ENCODE measurements at places on chromosomes 5 and 9.

DNA sequence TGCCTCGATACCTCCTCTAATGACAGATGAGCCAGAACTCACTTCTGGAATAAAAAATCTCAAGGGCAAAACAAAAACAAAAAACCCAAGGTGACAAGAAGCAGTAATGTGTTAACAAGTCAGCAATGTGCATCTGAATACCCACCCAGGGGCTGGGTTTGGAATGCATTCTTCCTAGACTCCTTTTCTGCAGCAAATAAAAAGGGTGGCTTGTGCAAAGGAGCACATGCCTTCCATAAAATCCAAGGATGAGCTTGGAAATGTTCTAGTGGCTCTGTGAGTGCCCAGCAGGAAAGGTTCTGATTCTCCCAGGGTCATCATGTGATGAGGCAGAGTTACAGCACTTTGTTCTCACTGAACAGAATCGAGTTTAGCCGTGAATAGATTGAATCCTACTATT is 599.9 kb downstream of the RAB3C start:
- DNase-seq: no peak

GRCh38 chr5:64973215-64973614 is 204.5 kb downstream of the CWC27 start:
- DNase-seq: no peak

DNA sequence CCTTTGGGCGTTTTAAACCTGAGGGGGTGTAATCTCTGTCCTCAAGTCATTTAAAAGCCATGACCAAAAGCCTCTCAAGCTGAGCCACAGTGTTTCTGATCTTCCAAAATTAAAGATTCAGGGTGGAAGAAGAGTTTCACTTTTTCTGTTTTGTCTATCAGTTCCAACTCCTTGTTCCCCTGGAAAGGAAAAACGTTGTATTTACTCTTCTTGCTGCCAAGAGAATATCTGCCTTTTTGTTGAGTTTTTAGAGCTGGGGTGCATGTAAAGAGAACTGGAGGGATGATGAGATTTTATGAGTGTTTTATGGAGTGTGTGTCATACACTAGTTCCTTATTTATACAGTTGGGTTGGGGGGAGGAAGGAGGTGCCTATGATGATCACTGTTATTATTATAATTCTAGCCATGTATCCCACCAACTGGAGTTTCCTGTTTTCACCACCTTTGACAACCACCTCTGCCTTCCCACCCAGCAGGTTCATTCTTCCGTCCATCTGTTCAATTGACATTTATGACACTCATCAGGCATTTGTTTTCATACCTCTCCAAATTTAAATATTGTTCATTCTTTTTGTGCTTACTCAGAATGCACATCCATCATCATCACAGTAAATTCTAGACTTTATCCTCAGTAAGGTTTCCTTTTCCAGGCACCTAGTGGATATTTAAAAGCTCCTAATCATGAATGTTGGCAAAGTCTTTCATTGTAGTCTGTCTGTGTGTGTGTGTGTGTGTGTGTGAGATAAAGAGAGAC is 97.9 kb upstream of the MPDZ start:
- DNase-seq: no peak

- DNase-seq: no peak
Measured at GRCh38 chr9:130707225-130707976, 13.8 kb downstream of the EXOSC2 start.

GRCh38 chr5:62791059-62791458 is 212.4 kb downstream of the LRRC70 start:
- no peak for DNase-seq

DNA sequence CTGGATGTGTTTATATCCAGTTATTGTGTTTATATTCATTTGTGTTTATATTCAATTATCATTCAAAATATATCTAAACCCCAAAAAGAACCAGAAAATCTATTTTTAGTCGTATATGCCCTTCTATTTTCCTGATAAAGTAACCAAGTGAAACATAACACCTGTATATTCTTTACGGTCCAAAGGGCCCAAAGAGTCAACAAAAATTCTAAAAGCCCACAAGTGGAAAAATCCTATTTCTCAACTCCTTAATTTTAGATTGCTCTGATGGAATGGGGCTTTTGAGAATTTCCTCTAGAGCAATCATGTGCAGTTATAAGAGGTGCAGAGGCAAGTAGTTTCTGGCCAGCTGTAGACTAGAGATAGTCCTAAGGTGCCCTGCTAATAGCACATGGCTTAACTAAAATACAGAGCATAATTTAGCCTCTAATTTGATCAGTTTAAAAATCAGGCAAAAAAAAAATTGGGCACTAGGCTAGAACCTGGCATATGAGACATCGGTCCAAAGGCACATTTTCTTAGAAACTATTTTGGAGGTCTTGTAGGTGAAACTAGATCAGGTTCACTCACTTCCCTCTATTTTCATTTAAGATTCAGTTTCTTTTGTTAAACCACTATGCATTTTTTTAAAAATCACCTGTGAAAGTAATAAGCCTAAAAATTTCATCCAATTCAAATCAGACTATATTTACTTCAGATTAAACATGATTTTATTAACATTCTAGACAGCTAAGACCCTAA is 256.0 kb downstream of the FBXL17 start:
- DNase-seq: no peak

DNA sequence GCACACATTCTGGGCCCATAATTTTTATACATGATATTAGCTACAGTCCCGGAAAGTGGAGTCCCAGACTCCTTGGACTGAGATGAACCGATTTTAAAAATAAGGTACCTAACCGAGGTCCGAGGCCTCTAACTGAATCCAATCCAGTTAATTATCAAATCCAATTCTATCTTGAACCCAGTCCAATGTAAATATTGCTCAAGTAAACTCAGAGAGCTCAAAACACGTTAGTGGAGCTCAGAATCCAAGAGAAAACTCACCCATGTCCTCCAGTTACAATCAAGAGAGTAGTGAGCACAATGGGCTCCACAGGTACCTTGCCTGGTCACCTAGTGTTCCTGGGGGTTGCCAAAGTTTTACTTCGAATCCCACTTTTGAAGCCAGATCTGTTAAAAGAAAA is 37.9 kb upstream of the DIRAS2 start:
- DNase-seq: no peak

- DNase-seq: peak; percentile 32
Measured at GRCh38 chr5:157855404-157855994, 3.4 kb downstream of the CLINT1 start.

GRCh38 chr5:156240414-156240813 is 86.5 kb upstream of the SGCD start:
- DNase-seq: no peak

- no peak for DNase-seq
Measured at GRCh38 chr5:62621280-62621679, 42.7 kb downstream of the LRRC70 start.

DNA sequence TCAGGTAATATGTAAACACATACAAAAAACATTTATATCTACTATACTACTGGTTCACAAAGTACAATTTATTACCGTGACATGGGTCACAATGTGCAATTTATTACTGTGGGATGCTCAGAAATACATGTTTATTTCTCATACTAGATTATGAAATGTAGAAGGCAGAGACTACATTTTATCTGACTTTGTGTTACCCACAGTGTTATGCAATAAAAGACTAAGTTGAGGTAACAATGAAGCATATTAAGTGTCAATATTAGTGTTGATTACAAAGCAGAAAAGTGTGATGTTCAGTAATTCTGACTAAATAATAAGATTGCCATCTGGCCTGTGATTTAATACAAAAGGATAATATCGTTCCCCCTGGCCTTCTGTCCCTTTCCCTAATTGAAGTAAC is 42.4 kb downstream of the CPLANE1 start:
- DNase-seq: no peak

DNA sequence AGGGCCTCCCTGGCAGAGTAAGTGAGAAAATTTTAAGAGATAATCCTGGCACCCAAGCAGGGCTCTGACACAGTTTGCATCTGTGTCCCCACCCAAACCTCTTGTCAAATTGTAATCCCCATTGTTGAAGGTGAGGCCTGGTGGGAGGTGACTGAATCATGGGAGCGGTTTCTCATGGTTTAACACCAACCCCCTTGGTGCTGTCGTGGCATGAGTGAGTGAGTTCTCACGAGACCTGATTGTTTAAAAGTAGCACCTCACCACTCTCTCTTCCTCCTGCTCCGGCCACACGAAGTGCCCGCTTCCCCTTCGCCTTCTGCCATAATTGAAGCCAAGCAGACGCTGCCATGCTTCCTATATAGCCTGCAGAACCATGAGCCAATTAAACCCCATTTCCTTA is 80.1 kb downstream of the FBXW11 start:
- no peak for DNase-seq

- no peak for DNase-seq
Measured at GRCh38 chr5:2496891-2497290, 254.6 kb downstream of the IRX2 start.

DNA sequence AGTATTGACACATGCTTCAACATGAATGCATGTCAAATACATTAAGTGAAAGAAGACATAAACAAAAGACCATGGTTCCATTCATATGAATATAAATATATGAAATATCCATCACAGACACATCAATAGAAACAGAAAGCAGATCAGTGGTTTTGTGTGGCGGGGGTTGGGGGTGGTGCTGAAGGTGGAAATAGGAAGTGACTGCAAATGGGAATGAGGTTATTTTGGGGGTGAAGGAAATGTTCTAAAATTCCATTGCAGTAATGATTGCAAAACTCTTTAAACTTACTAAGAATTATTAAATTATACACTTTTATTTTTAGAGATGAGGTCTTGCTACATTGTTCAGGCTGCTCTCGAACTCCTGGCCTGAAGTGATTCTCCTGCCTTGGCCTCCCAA is 28.7 kb downstream of the TAF1L start:
- no peak for DNase-seq

DNA sequence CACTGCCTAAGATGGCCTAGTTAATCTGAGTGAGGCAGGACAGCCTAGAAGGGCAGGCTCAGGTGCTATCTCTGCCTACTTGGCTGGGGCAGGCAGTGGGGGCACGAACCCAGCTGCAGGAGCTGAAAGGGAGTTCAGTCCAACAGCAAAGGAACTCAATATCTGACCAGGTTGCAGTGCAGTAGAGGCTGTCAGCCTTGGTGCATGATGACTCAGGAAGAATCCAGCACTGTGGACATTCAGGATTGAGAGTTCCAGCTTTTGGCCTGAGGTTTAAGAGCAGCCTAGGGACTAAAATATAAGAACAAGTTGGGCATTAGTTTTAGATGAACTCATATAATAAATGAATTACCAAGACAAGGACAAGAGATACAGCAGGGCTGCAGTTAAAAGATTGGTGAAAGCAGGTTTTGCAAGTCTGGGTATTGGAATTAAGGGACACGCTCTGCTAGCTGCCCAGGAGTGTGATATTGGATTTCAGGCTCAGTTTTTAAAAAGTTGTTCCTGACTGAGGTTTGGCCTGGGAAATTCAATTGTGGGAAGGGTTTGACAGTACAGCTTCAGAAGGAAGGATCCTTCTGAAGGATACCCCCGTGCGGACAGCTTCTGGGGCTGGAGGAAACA is 64.7 kb upstream of the ATG10 start:
- no peak for DNase-seq

DNA sequence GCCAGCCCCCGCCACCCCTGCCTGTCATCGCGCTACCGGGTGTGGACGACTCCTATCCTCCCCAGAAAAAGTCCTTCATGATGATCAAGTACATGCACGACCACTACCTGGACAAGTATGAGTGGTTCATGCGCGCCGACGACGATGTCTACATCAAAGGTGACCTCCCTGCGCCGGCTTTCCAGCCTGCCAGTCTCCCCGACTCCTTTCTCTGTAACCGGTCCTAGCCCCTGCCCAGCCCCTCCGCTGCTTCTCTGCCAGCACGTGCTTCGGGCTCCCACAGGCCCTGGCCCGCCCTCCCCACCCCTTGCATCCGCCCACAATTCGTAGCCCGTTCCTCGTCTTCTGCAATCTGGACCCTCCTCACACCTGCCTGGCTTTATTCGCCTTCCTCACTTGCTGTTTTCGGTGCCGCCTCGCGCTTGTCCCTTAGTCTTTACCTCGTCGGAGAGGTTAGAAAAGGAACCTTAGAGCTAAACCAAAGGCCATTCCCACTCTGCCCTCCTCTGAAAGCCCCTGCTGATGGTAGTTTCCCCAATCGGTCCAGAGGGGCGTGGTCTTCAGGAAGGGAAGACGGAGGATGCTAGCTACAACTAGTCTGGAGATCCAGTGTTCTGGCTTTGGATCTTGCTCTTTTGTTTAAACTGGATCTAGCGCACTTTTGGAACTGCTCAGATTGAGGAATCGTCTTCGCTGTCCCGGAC is 1.4 kb downstream of the CHSY3 start:
- DNase-seq: no peak

- DNase-seq: peak; percentile 29
Measured at GRCh38 chr5:177005619-177006264, 837 bp downstream of the UIMC1 start.

DNA sequence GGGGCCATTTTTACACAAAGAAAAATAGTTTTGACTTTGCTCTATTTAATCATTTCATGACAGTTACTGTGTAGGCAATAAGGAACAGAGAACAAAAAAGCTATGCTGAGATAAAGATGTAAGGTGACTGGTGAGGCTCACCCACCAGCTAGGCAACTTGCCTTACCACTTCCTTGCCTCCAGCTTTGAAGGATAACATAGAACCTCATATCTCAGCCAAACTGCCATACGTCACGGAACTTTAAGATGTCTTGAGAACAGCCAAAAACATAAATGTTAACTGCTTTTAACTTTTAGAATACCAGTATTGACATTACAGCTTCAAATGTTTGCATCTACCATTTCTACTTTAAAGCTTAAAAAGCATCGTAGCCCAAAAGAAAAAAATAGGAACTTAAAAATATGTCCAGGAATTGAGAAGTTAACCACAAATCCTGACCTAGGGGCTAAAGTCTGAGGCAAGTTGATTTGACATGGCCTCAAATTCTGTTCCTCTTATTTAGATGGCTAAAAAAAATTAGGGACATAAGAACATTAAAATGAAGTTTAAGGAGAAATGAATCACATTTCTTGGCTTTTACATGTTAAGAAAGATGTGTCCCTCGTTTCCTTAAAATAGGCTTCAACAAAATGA is 7.7 kb upstream of the GCNT4 start:
- no peak for DNase-seq

DNA sequence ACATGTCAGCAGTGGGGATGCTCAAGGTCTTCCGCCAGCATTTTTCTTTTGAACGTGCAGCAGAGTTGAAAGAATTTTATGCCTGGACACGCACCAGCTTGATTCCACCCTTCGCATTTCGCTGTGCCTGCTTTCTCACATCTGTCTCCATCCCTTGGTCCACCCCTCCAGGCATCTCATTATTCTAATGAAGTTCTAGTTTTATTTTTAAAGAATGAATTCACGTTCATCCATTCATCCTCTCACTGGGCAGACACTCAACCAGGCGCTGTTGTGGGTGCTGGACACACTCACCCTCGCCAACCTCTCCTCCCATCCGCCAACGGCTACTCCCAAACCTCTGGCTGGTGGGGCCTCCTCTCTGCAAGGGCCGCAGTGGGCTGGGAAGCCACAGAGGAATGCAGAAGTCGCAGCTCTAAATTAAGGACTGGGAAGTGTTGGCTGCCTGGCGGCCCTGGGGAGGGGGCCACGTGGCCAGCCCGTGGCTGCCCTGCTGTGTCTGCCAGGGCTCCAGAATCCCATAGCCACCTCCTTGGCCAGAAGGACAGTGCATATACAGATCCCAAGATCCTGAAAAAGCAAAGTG is 6.7 kb downstream of the SUSD3 start:
- DNase-seq: no peak

All from AG09319 (cell line).